ENCODE measurements at places on chromosomes 13 and 19.
A peak's percentile ranks its signal among the peaks of the same experiment; 100 is the strongest.

DNA sequence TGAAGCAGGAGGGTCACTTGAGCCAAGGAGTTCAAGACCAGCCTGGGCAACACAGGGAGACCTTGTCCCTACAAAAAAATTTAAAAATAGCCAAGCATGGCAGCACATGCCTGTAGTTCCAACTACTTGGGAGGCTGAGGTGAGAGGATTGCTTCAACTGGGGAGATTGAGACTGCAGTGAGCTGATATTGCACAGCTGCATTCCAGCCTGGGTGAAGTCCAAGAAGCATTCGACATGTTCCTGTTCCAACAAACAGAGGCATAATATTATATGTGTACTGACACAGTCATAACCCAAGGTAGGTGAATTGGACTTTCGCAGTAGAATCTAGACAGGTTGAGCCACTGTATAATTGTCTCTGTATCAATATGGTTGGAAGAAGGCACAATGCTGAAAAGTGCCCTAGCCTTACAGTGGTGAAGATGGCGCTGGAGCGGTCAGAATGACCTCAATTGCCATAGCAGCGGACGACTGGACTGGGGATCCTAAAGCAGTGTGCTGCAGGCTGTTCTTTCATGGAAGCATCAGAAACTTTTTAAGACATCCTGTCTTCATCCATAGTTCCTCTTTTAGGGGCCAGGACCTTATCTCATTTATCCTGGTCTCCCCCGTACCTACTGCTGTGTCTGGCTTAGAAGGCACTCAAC lies 112.0 kb upstream of the CLDN10 start:
- DNase-seq = peak; percentile 65

- DNase-seq = peak; percentile 98
Measured at GRCh38 chr19:16078759-16079707, 2.7 kb downstream of the TPM4 start.

GRCh38 chr13:87777387-87777786 lies 106.2 kb downstream of the SLITRK5 start:
- no peak for DNase-seq

DNA sequence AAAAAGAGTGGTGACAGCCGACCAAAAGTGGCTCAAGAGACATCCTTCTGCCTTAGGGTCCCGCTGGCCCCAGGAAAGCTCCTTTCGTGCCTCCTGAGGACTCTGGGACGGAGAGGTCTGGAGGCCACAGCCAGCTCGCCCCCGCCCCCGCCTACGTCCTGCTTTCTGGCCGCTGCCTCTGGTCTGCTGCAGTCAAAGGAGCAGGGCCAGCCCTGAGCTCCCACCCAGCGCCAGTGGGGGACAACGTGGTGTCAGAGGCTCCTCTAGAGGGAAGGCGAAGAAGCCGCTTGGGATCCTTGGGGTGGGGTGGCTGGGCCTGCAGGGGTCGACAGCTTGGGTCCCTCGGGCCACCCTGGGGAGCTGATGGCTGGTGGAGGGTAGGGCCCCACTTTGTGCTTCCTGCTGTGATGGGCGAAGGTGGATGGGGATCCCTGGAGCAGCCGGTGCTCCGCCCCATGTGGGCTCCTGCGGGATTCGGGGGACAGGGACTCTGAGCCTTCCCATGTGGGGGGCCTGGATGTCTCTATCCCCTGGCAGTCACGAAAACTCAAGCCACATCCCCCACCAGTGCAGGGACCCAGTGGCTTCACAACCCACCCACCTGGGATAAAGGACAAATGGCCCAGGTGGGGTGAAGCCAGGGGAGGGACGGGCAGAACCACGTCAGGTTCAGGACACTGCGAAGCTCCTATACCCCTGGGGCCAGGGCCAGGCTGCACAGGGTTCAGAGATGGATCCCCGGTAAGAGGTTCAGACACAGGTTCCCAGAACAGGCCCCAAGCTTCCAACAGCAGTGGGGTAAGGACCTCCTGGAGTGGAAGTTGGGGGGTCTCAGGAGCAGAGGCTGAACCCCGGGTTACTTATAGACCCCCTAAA lies 9.0 kb upstream of the DIRAS1 start:
- no peak for DNase-seq

DNA sequence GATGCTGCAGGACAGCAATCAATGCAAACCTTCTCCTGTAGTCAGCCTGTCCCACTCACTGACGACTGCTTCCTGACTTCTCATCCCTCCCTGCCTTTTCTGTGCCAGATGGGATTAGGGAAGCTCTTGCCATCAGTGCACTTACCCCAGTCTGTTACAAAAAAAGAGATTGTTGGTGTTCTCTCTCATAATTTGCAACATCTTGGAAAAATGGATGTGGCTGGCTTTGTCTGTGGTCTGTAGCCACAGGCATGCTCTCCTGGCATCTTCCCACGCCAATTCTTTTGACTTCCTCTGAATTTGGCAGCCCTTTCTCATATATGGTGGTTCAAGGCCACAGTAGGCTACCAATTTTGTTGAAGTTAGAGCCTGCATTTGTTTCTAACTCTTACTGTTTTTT lies 11.6 kb upstream of the HTR2A start:
- DNase-seq = peak; percentile 72

DNA sequence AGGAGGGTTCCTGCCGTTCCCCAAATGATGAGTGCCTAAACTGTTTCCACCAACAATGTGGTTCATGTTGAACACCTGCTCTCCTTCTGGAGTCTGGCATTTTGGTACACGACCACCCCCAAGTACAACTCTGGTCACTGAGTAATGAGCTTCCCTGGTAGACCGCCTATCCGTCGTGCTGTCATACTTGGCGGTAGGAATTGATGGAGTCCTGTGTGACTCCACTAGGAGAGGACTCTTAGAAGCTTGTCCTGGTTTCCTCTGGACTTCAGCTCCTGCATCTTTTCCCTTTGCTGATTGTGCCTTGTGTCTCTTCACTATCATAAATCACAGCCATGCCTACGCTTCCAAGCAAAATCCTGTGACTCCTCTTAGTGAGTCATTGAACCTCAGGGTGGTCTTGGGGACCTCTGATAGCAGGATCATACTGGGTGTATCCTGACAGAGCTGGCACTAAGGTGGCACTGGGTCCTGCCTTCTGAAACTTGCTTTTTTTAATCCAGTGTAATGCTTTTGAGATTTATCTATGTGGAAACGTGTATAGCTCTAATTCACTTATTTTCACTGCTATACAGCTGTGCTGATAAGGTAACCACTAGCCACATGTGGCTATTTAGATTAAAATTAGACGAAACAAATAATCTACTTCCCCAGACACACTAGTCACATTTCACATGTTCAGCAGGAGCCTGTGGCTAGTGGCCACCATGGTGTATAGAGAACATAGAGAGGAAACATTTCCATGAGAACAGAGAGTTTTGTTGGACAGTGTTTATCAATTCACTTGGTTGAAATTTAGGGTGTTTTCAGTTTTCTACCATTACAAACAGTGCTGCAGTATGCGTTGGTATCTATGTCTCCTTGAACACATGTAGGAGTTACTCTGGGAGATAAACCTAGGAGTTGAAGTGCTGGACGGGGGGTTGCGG lies 6.1 kb upstream of the ASF1B start:
- DNase-seq = no peak

DNA sequence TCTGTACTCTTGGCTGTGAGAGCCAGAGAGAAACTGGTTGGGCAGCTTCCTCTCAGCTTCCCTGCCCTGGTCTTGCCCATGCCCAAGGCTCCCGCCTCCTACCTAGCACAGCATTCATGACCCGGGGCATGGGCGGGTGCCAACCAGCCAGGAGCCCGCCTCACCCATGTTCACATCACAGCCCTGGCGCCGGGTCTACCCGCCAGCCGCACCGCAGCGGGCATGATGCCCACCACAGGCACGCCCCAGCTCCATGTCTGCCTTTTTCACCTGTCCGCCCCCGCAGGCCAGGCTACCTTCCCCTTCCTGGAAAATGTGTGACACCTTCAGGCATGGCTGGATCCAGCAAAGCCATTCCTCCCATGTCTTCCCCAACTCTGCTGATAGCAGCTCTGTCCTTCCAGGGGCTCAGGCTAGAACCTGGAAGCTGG lies 42.1 kb downstream of the PTPRS start:
- DNase-seq = no peak

GRCh38 chr13:102187313-102187712 lies 214.5 kb downstream of the FGF14 start:
- DNase-seq = no peak

DNA sequence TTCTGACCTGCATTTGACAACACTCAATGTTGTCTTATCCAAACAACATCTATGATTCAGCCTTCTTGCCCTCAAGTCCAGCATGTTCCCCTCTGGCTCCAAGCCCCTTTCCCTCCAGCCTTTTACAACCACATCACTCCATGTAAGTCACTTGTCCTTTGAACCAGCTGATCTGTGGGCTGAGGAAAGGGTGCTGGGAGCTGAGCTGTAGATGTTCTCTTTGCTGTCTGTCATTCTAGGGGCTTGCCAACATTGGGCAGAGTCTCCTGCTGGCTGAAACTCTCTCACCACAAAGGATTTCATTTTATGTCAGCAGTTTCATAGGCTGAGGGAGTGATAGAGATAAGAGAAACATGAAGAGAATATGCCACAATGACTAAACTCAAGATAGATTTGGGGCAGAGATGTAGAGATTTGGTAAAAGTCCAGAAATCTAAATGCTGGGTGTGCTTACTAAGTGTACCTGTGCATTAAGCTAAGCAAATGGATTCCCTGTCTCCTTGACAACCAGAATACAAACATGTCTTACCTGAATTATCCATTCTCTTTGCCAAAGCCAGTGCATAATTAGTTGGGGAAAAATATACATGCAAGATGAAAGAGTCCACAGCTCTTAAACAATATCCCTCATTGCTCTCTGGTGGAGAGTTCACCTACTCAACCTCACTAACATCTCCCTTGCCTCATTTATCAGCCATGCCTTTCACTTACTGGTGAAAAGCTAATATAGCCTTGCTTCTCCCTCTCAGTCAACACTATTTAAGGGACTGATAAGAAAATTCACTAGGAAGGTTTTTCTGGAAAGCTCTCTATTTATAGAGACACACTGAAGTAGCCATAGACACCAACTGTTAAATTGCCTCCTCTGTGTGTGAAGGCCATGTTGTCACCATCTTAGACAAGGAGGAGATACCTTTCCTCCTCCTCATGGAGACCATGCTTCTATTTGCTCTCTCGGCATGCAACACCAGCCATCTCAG lies 175.5 kb upstream of the SERP2 start:
- no peak for DNase-seq

GRCh38 chr19:19540064-19540714 lies 2.1 kb downstream of the CILP2 start:
- DNase-seq = peak; percentile 67

DNA sequence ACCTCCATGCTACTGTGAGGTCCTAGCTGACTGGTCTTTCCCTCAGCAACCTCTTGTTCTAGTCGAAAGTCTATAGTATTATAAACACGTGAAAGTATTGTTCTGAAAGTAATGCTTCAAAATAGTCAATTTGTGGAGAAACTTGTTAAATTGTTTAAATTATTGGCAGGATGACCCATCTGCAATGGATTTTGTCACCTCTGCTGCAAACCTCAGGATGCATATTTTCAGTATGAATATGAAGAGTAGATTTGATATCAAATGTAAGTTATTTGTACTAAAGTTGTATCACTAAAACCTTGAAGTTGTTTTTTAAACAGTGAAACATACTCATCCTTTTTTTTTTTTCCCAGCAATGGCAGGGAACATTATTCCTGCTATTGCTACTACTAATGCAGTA lies 25.9 kb downstream of the UBA2 start:
- DNase-seq = no peak

GRCh38 chr19:40101813-40102212 lies 11.1 kb upstream of the ZNF780A start:
- DNase-seq = no peak

DNA sequence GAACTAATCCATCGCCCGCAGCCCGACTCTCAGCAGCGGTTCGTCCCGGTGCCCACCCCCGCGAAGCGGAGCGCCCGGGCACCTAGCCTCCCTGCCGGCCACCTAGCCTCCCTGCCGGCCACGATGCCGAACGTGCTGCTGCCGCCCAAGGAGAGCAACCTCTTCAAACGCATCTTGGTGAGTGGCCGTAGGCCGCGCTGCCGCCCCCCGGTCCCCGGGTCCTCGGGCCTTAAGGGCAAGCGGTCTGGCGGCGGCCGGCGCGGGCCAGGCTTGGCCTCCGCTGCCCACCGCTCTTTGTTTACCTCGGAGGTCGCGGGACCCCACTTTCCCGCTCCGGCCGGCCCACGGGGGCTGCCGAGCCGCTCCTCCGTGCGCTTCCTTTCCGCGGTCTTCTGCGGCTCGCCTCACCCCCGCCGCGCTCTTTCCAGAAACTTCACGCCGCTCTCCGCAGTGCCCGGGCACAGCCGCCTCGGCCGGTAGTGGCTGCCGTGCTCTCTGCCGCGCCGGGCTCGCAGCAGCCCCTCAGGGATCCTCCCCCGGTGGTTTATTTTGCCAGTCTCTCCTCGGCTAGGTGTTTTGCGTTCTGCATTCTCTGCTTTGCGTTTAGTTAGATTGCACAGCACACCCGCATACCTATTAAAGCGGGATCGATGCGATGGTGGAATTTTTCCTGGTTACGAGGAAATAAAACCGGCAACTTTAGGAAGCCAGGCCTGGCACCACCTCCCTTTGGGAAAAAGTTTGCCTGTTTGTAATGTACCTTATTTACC lies 524 bp downstream of the NAA16 start:
- peak; percentile 38 for DNase-seq
